Left ventricle myocardium inferior (tissue), 1 donor: ENCODE measurements at places on chromosomes 7 and 10. TPM values are rescaled to one million over a fixed set of nuclear protein-coding genes. Genes with fewer than 3 reads are reported as not detected.

DRGX gene
- total RNA-seq = not detected

CRYGN gene
- total RNA-seq = 0.41 TPM

LEP gene
- total RNA-seq = 0.14 TPM

AOAH gene
- total RNA-seq = 1.9 TPM

LZTS2 gene
- 35.6 TPM for total RNA-seq

ATRNL1 gene
- 2.9 TPM for total RNA-seq

SCIN gene
- not detected for total RNA-seq

RBM28 gene
- 35.7 TPM for total RNA-seq

C7orf57 gene
- total RNA-seq = not detected

KCNMA1 gene
- total RNA-seq = 1.8 TPM

C7orf33 gene
- total RNA-seq = not detected

PROSER2 gene
- total RNA-seq = 0.52 TPM

KIAA1549 gene
- 2.1 TPM for total RNA-seq

GBF1 gene
- total RNA-seq = 43.2 TPM

NYAP1 gene
- total RNA-seq = 0.38 TPM

OR2A1 gene
- total RNA-seq = not detected

VWC2 gene
- total RNA-seq = 7.9 TPM

DNA sequence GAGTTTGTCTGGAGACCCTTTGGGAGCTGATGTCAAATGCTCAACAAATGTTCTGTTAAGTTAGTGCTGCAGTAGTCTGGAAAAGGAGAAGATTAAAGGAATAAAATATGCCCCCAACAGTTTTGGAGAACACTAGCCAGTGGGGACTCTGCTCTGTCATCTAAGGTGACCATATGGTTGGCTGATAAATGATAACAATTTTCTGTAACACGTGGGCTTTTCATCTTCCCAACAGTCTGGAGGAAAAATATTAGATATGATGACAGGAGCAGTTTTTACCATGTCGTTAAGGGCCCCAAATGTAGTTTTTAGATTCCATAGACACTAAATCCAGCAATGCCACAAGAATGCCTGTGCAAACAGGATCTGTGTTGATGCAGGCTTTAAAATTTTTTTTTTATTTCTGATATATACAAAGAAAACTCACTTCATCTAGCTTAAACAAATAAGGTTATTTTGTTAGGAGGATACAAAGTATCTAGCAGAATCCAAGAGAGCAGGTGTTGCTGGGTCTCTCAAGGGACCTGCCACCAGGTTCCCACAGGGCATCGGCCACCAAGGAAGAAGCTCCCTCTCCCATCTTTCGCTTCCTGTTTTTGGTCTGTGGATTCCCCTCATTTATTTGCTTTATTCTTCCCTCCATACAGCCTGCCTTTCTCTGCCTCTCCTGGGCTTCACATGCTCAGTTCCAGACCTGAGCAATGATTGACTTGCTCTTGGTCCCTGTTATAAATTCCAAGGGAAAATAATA, 6.2 kb upstream of the CFAP58 start:
- DNase-seq = no peak

DNA sequence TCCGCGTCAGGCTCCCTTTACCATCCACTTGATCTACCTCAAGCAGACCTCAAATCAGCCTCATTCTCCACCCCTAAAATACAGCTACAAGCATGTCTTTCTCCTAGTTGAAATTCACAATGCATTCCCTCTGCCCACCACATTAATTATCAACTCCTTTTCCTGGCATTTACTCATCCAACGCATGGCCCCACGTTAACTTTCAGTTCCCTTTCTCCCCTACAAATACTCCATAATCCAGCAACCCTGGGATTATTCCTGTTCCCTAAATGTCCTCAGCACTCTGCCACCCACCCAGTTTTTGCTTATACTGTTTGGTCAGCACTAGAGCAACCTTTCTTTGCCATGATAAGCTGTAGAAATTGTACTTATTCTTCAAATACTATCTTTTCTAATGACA, 5.7 kb upstream of the VIM start:
- no peak for DNase-seq

DNA sequence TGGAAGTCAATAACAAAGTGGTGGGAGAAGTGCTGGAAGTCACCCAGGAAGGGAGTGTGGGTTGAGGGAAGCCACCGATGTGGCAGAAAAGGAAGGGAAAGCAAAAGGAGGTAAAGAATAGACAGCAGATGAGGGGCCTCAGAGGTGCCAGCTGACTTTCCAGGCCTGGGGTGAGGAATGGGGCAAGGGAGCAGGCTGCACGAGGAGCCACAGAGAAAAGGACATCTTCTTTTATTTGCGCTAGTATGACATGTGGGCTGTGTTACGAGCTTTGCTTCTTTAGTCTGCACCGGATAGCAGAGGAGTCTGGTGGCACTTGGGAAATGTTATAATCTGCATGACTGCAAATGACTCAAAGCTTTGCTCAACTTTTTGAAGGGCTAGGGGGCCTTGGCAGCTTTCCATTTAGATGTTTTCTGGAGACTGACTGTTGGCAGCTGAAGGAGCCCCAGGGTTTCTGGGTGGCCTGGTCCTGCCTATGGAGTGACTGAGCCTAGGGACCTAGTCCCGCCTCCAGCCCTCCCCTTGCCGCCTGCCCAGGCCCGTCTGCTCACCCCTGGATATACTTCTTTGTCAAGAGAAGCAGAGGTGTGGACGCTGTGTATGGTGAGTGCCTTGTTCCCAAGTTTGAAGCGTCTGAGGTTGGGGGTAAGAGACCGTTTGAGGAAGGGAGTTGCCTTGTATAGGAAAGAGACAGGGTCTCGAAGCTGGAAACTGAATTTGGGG, 5.1 kb downstream of the PRXL2A start:
- DNase-seq = no peak

GRCh38 chr10:6781133-6781770, 201.2 kb upstream of the PRKCQ start:
- DNase-seq = no peak

- no peak for DNase-seq
Observed at GRCh38 chr7:19681596-19681995, 27.2 kb downstream of the POLR1F start.

DNA sequence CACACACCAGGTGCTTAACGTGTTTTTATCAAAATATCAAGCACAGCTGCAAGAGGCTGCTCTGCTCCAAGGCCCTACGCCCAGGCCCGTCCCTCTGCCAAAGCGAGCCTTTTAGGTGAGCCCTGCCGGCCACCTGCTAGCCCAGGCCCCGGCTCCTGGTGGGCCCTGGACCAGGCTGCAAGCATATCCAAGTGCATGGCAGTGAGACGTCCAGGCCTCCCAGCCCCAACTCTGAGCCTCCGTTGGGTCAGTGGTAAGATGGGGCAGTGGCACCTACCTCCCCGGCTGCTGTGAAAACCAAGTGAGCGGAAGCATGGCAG, 136.2 kb downstream of the LHPP start:
- DNase-seq = no peak

DNA sequence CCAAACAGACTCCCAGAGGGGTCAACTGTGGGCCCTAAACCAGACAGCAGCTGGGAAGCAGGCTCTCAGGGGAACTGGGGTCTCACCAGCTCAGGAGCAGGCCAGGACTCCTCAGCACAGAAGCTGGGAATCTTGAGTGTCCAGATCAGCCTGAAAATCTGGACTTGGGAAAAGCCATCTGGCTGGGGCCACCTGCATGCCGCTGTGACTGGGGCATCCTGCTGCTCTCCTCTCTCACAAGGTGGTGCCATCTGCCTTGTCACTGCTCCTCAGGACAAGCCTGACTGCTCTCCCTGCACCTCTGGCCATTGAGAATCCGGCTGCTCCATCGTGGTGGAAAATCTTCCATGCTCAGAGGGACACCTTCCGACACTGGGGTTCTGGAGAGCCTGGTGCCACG, 141.4 kb downstream of the PLPP4 start:
- no peak for DNase-seq

GRCh38 chr7:106542550-106543220, 118.3 kb downstream of the CCDC71L start:
- no peak for DNase-seq

DNA sequence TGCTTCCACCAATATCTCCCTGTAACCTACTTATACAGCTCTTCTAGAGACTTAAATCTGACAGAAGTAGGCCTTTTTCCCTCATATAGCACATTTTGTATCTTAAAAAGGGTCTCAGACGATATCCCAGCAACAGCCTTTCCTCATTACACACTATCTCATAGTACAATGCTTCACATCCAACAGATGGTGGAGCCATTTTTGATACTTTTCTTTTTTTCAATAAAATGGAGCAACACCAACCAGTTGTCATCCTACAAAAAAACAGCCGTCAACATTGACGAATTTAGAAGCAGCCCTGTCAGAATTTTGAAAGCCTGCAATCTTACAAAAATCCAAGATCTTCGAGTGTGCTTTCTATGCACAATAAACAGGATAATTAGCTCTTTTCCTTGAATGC, 145.9 kb upstream of the NEBL start:
- no peak for DNase-seq

DNA sequence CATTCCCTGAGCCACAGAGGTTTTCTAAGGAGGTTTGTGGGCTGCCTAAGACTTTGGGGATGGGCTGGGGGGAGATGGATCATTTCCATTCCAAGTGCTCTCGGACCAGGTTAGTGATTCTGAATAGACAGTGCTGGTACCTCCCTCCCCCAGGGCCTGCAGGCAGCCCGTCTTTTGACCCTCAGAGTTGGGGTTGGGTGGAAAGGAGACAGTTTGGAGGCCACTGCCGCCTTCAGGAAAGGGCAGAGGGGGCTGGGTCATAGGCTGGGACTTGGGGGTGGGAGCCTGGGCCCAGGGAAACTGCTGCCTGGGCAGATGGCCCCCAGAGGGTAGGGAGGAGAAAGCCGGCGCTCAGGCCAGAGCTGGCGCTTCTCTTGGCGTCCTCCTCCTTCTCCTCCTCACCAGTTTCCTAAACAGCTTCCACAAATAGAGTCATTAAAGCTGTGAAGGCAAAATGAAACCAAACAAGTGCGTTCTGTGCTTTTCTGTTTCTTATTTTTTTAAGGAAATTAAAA, 4.4 kb downstream of the UNC5B start:
- no peak for DNase-seq

DNA sequence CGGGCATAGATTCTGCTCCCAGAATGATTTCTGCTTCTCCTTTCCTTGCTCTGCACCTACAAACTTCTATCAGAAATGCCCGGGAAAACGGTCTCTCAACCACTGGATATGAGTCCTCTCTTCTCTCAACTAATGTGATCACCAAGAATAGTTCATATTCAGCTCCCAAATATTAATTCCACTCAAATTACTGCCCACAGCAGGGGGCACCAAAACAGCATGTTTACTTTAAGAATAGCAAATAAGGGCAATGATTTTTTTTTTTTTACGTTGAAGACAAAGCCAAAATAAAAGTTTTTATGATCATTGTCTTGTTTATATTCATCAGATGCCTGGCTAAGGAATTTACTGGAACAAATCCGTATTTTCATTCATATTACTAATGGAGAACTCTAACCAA, 94.9 kb upstream of the PRSS1 start:
- no peak for DNase-seq

DNA sequence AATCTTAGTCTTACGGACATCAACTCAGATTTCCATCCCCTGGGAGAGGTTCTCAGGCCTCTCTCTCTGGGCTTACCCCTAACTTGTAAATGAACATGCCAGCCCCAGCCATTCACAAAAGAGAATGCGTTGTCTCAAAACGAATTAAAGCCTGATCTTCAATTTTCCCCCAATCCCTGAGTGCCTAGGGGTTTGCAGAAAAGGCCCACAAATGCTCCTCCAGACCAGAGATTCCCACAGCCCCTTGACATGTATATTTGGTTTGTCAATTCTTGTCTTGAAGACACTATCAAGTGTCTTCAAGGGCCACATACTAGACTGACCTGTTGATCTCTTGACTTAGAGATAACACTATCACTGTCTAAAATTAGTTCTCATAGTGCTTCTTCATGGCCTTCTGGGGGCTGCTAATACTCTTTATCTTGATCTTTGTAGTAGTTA, 11.9 kb upstream of the HOXA13 start:
- no peak for DNase-seq

GRCh38 chr7:143408686-143409561, at the start of gene EPHA1:
TSS of gene EPHA1 (minus strand) at chr7:143408856. CDS start at chr7:143408805, 51 bp downstream.
- DNase-seq = no peak

GRCh38 chr10:1402016-1402770, 335.1 kb downstream of the ADARB2 start:
- no peak for DNase-seq

- no peak for DNase-seq
Observed at GRCh38 chr10:14674376-14675050, 100.2 kb downstream of the FAM107B start.

GRCh38 chr7:6486438-6487183, 38.9 kb upstream of the DAGLB start:
- no peak for DNase-seq

DNA sequence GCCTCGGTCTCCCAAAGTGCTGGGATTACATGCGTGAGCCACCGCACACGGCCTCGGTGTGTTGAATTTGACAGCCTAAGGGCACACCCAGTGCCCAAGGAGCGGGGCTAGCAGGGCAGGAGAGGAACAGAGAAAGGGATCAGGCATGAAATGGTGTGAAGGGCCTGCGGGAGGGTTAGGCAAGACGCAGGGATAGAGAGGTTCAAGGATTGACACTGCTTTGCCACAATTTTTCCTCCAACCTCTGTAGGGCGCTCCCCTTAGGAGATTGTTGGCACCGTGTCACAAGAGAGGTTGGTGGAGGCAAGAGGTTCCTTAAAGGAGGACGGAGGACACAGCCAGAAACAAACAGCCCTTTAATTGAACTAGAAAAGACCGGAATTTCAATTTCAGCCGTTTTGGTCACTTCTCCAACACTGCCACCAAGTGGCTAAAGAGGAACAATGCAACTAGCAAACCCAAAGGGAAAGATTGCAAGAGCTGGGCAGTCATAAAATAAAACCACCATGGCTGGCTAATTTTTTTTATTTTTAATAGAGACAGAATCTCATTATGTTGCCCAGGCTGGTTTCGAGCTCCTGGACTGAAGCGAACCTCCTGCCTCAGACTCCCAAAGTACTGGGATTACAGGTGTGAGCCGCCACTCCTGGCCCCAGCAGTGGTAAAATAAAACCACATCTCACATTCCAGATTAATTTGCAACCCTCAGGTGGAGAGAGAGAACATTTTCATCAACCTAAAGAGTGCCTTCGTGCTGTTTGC, 6.9 kb upstream of the CREB3L2 start:
- DNase-seq = no peak

GRCh38 chr10:113585949-113586348, 33.1 kb downstream of the HABP2 start:
- DNase-seq = no peak
